ENCODE measurements at places on chromosomes 16 and 17. TPM values are rescaled to one million over a fixed set of nuclear protein-coding genes. Genes with fewer than 3 reads are reported as not detected.

GRCh38 chr17:71438631-71439146 is 682.1 kb upstream of the SOX9 start:
- no peak overlapping the region for H3K4me3 ChIP-seq
- no peak for DNase-seq
- no peaks in the 10 kb centered on the region for H3K27me3 ChIP-seq
- no peaks in the 10 kb centered on the region for H3K4me1 ChIP-seq
- H3K27ac ChIP-seq = no peak overlapping the region

- no peak for DNase-seq
- no peak overlapping the region for H3K27ac ChIP-seq
- H3K4me3 ChIP-seq = no peak overlapping the region
- peaks cover 10% of the 10 kb centered on the region for H3K4me1 ChIP-seq
Measured at GRCh38 chr16:21602785-21603184, 3.4 kb downstream of the METTL9 start.

DNA sequence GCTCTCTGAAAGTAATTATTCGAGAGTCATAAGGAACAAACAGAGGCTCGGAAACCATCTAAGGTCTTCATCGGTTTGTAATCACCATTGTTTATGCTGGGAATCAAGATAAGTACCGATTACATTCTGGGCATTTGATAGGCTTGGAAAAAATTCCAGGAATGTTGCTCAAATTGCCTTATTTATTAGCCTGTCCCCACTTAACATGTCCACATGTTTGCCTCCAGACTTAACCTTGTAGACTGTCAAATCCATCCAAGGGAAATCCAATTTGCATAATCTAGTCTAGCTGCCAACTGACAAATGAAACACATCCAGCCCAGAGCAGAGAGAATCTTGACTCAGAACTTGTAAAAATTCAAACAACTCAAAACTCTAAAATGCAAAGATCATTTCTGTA is 51.3 kb upstream of the TMC5 start:
- DNase-seq = no peak
- no peak overlapping the region for H3K4me3 ChIP-seq
- H3K27me3 ChIP-seq = no peaks in the 10 kb centered on the region
- no peak overlapping the region for H3K27ac ChIP-seq
- H3K36me3 ChIP-seq = no peaks in the 10 kb centered on the region

DNA sequence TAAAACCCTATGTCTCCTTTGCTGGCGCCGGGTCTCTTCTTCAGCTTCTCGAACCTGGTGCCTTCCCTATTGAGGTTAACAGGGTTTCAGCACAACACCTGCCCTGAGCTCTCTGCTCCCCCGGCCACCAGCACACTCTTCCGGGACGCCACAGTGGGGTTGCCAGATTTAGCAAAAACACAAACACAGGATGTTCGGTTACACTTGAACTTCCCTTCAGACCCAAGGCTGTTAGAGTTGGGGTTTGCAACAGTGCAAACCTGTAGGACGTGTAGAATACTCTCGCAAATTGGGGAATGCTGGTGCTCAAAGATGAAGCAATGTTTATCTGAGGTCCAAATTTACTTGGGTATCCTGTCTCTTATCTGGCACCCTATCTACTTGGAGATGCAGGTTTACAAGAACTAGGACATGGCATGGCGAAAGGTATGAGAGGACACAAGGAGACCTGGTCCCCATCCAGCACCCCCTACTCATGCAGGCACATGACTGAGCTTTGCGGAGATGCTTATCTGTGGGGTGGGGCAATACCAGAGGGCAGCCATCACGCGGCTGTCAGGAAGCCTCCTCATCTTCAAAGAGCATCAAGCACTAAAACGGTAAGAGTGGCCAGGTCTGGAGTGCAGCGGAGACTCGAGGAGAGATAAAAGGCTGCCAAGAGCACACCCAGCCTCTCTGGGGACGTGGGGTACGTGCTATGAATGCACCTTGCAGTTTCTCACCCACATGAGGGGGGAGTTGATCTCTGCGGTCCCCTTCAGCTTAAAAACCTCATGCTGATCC is 52.8 kb downstream of the SDK2 start:
- no peak overlapping the region for H3K4me3 ChIP-seq
- H3K36me3 ChIP-seq = no peaks in the 10 kb centered on the region
- DNase-seq = no peak
- no peak overlapping the region for H3K27ac ChIP-seq

SLFN14 gene
- not detected for total RNA-seq

Measured in ascending aorta (tissue), 2 donors.